ENCODE measurements at places on chromosomes 5 and 9.

- no peak for DNase-seq
These were observed 3.6 kb downstream of the BBLN start for GRCh38 chr9:128163523-128164306.

DNA sequence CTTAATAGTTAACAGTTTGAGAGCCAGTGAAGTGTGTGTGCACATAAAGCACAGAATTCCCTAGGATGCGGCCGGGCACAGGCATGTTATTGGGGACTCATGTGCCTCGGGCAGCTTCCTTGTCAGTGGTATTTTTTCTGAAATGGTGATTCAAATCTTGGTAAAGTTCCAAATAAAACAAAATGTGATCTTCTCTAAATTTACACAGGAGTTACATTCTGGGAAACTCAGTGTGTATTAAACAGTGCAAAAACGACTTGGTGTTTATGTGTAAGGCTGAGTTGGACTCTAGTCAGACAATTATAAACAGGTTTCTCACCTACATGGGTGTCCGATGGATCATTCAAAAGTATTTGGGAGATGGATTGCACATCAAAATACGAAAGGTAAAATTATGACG, 48.9 kb downstream of the BOD1 start:
- no peak for DNase-seq

GRCh38 chr5:78006449-78006848, 230.3 kb upstream of the TBCA start:
- no peak for DNase-seq

DNA sequence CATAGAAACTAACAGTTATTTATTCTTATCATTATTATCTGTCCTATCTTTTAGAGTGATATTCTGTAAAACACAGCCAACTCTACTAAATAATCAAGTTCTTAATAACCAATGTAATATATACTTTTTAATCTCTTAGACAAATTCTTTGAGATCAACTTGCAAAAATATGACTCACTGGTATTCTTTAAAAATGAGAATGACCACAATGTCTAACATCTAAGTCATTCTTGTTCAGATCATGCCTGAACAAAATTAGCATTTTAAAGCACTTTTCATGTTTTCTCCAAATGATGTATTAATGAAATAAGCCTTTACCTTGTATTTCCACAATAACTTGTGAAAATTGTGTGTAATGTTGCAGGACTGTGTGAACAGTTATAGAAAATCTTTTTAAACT, 356.9 kb upstream of the RGMB start:
- DNase-seq = no peak

GRCh38 chr5:170057311-170057710, 48.4 kb upstream of the FOXI1 start:
- no peak for DNase-seq

DNA sequence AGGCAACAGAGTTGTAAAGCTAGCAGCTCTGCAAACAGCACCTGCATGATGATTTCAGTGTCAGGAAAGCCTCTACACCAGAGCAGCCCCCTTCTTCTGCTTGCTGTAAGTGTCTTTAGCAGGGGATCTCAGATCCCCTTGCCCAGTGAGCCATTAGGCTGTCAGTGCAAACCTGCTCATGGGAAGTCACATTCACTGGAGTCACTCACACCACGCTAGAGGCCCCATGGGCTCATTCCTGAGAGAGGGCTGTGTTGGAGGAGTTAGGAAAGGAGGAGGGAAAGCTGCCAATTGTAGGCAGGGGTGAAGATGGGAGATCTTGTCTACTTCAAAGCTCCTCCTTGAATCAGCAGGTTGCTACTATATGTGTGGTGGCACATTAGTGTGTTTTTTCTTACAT, 275.2 kb downstream of the SMARCA2 start:
- no peak for DNase-seq

DNA sequence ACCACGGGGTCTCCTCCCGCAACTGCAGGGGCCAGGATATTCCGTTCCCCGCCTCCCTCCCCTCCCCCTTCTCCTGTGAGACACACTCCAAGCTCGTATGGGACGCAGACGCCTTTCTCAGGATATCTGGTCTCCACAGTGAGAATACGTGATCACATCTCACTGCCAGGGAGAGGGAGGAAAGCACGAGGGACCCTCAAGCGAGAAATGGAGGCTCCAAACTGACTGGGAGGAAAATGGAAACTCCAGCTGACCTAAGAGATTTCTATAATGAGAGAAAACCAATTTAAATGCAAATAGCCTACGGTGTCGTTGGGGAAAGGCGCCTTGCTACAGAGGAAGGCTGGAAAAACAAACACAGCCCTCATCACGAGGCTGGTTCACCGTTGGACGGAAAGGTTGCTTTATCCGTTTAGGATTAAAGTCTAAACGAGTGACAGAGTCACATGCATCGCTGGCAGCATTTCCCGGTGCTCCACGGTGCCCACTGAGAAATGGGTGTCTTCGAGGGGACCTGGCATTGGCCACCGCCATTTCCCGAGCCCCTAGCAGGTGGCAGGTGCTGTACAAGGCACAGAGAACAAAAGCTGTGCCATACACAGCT, 116.9 kb upstream of the CPEB4 start:
- no peak for DNase-seq
